ENCODE measurements at places on chromosomes 12 and 14.

- DNase-seq, result no peak
Measured at GRCh38 chr14:28284546-28285300, 481.9 kb upstream of the FOXG1 start.

DNA sequence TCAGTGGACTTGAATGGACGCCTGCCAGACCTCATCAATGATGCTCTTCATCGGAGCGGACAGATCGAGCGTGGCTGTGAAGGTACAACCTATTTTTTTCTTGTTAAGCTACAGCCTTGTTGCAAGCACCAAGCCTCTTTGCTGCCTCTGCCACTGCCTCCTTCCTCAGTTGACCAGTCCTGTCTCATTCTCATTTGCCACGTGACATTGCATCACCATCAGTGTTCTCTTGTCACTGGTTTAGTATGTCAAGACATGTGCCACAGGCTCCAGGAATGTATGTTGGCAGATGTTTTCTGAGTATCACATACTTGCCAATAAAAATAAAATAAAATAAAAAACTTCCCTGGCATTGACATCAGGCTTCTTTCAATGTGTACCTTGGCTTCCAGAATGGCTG is 798.1 kb downstream of the NRXN3 start:
- DNase-seq, result no peak

DNA sequence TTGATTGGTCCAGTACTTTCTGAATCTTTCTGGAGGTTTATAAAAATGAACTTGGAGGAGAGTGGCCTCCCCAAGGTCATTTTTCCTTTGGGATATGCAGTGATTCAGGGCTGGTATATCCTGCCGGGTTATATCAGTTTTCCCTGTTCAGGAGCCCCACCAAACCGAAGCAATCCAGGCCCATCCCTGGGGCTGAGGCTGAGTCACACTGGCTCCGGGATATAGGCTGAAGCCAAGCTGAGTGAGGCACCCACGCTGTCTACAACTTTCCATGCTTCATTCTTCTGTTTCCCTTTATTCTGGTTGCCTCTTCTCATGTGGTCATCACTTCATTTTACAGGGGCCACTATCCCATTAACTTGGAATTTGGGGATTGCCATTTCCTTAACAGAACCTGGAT is 3.4 kb downstream of the SSPN start:
- DNase-seq, result no peak

DNA sequence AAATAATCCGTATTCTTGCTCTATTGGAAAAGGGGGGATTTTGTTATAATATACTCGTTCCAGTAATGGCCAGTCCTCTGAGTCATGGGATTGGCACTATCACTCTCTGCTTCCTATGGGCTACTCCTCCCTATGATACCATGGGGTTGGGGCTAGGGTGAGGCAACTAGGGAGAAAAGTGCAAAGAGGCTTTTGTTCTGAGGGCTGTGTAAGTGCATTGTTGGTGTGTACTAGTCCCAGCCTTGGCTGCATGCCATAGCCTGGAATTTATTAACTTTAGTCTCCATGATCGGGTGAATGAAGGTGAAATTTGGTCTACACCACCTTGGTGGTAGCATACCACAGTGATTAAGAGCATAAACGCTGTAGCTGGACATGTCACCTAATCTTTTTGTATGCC is 247.6 kb downstream of the RPAP3 start:
- DNase-seq, result no peak

GRCh38 chr14:54322701-54323337 is 74.0 kb upstream of the CDKN3 start:
- no peak for DNase-seq

DNA sequence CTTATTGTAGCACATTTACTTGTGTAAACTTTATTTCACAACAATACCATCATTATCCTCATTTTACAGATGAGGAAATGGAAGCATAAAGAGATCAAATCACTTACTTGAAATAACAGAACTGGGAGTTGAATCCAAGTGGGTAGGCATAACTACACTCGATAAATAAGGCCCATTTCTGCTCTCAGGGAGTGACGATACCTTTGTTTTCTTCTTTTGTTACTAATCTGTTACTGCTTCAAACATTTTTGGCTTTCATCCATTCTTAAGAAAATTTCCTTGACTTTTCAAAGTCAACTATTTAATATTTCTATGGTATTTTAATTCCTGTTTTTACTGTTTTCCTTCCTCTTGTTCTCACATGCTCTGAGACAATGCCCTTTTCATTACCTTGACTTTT is 201.6 kb downstream of the ATP23 start:
- no peak for DNase-seq

DNA sequence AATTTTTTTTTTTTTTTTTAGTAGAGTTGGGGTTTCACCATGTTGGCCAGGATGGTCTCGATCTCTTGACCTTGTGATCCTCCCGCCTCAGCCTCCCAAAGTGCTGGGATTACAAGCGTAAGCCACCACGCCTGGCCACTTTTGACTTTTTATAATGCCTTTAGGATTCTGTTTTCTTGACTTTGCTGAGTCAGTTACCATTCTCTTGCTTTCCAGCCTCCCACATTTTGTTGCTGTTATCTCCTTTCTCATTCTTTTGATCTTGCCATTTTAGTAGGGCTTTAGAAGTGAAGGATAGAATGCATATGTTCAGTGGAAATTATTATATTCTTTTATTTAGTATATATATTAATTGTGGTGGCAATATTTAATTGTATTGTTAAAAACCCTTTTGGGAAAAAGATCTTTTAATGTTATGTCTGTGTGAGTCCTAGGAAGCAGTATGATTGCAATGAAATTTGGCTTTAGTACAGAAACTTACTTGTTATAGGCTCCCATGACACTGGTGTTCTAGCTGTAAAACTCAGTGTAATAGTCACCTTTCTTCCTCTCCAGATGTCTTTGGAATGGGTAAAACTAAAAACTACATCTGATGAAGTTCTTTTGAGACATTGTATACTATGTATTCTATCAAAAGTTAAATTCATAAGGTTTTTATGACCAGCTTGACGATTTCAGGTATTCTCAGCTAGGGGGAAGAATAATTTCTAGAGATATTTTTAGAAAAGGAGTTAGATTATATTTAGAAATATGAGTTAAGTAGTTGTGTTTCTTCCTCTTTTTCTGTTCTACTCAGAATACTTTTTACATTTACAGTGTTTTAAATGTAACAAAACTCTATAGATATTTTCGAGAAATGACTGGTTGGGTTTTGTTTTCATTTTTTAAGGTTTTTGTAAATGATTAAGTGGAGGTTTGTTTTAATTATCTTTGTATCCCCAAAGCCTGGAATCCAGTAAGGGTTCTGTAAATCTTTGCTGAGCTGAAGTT is 74.7 kb downstream of the APAF1 start:
- DNase-seq, result no peak

All from AG09309 (cell line).